ENCODE measurements at places on chromosomes 16 and 17. TPM values are rescaled to one million over a fixed set of nuclear protein-coding genes. Genes with fewer than 3 reads are reported as not detected.
A peak's percentile ranks its signal among the peaks of the same experiment; 100 is the strongest.

- no peak for DNase-seq
These were observed 1.1 kb upstream of the BRCA1 start for GRCh38 chr17:43125967-43126910.

DNA sequence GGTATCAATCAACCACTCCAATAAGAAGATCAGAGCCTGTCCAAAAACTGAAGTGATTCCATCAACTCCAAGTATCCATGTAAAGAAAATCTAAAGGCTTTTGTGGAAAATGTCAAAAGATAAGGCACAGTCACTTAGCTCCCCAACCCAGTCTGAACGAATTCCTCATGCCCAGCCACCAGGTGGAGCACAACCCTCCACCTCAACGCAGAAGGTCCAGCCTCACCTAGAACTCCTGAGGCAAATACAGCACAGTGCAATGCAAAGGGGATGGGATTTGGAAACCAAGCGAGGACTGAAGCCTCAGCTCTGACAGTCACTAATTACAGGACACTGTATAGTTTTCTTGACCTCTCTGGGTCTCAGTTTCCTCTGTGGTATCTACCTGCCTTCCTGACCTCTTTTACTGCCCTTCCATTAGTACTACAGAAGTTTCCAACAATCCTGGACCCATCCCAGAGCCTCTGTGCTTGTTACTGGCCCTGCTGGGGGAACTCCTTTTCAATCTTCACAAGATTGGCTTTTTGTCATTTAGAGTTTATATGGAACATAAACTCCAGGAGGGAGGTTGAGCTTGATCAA is 2.0 kb downstream of the NCBP3 start:
- no peak for DNase-seq

GRCh38 chr16:71364133-71364681 is 5.7 kb downstream of the CALB2 start:
- no peak for DNase-seq

DNA sequence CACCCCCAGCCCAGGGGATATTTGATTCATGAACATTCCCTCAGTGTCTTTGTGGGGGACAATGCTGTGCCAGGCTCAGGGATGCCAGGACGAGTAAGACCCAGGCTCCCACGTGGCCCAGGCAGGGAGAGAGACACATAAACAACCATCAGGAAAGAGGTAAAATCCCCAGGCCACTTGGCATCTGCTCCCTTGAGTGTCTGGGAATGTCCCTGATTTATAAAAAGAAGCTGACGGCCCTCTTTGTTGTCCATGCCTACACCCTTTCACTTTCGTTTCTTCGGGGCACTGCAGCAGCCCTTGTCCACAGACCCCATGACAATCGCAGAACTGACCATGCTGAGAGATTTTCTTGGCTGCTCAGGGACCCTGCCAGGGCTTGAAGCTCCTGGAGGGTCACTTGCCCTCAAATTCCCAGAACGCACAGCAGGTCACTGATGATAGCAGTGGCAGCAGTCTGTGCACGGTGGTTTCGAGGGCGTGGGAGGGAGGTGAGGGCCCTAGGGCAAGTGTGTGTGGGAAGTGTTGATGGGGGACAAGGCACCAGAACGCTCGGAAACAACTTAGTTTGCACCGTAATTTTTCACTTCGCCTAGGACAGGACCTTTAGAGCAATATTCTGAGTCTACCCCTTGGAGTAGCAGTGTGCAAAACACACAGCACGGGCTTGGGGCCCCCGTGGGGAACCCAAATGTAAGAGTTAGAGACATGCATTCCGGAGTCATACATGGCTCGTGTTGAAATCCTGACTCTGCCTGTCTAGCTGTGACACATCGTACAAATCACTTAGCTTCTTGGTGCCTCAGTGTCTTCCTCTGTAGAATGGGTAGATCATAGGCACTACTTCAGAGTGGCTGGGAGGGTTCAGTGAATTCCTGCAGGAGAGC is 4.7 kb downstream of the NOD2 start:
- DNase-seq: peak; percentile 82

DNA sequence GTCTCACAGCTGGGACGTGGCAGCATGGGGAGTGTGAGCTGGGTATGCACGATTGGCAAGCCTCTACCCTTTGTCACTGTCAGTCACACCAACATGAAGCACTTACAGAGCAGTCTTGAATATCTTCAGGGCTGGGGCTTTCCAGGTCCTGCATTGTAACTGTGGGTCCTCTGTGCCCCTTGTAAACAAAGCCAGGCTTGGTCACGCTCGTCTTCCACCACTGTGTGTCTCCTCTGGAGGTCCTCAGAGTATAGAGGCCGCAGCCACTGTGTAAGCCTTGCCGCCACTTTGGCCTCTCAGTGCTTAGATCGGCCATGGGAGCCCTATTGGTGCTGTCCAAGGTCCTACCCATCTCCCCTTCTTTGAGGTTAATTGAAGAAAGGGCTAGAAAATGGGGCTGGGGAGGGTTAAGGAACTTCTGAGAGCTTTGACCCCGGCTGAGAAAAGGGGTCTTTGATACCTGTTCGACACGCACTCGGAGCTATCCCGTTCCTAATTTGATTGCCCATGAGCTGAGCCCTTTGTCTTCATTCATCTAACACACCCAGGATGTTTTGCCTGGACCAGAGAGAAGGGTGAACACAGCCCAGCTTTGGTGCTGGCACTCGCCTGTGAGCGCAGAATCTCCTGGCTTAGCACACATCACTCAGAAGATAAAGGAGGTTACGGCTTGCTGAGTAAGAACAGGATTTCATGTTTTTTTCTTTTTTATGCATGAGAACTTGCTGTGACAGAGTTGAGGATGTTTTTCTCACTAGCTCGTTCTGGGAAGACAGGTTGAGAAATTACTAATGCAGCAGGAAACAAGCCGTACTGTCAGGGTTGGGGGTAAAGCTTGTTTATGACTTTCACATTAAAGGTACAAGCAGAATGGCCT is 267.9 kb downstream of the CPPED1 start:
- no peak for DNase-seq

DNA sequence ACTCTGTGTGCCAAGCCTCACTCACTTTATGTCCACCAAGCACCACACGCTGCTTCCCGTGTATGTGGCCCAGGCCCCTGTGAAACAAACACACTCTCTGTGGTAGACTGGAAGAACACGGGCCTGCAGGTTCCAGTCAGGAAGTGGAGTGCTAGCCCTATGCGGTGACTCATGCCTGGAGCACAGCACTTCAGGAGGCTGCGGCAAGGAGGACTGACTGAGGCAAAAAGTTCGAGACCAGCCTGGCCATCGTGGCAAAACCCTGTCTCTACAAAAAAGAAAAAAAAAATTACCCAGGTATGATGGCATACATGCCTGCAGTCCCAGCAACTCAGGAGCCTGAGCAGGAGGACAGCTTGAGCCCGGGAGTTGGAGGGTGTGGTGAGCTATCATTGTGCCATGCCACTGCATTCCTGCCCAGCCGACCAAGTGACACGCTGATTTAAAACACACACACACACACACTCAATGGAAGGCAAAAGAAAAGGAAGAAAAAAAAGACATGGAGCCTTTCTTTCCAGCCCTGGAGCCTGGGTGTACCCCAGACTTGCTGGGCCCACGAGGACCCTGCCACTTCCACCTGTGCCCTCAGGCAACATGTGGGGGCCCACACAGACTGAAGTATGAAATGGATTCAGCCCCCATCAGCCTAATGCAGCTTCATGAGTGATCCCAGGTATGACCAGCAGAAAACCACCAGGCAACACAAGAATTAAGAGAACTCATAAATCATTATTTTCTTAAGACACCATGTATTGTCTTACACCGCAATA is 126.6 kb downstream of the ANKRD11 start:
- DNase-seq: no peak

DNA sequence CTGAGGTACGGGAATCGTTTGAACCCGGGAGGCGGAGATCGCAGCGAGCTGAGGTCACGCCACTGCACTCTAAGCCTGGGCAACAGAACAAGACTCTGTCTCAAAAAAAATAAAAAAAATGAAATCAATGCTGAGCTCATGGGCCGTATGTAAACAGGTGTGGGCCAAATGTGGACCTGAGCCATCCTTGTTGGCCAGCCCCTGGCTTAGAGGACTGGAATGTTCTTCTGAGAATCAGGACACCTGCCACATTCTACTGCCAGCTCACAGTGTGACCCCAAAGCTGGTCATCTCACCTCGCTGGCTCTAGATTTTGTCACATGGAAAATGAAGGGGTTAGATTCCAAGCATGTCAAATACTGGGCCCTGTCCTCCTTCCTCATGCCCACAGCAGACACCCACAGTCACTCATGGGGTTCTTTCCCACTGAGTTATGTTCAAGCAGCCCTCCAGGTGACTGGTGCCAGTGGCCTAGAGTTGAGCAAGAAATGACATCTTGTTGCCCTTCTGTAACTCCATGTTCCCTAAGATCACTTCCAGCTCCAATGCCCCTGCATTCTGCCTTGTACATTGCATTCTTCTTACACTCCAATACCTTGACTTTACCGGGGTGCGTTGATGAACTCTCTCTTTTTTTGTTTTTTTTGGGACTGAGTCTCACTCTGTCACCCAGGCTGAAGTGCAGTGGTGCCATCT is 110.6 kb downstream of the ABCC1 start:
- DNase-seq: no peak

Gene LYRM9
- total RNA-seq: 8.8 TPM

Gene LITAFD
- not detected for total RNA-seq

Gene NDRG4
- total RNA-seq: 607 TPM

Gene HID1
- 9.0 TPM for total RNA-seq
